ENCODE measurements at places on chromosomes 16 and 17. TPM values are rescaled to one million over a fixed set of nuclear protein-coding genes. Genes with fewer than 3 reads are reported as not detected.

Gene PRSS21
- 8.9 TPM for total RNA-seq

Gene SPNS3
- 4.1 TPM for total RNA-seq

Gene CACNG5
- not detected for total RNA-seq

Gene GPR142
- not detected for total RNA-seq

Gene GPR139
- total RNA-seq: not detected

Gene C17orf100
- total RNA-seq: 1.1 TPM

Gene KRTAP4-3
- total RNA-seq: not detected

Gene PRAC2
- total RNA-seq: not detected

Gene TMEM132E
- total RNA-seq: 0.14 TPM

Gene PMFBP1
- not detected for total RNA-seq

Gene SCIMP
- total RNA-seq: not detected

Gene HAS3
- total RNA-seq: 1.3 TPM

Gene TNFAIP1
- total RNA-seq: 23.1 TPM

Gene SNX11
- 30.5 TPM for total RNA-seq

Gene EVPL
- 0.11 TPM for total RNA-seq

Gene SALL1
- not detected for total RNA-seq

Gene ATMIN
- 29.3 TPM for total RNA-seq

Gene THRA
- 12.4 TPM for total RNA-seq

Gene KRTAP3-2
- total RNA-seq: not detected

Gene PLLP
- total RNA-seq: not detected

Gene HASPIN
- 11.1 TPM for total RNA-seq

Gene SF3B3
- total RNA-seq: 745 TPM

Gene BOLA2B
- total RNA-seq: 481 TPM

Gene NPEPPS
- 63.2 TPM for total RNA-seq

Gene HIGD1B
- total RNA-seq: not detected

Gene PIPOX
- total RNA-seq: 1.2 TPM

Gene NGFR
- 0.05 TPM for total RNA-seq

Gene GLOD4
- total RNA-seq: 63.7 TPM

Gene ABCC11
- total RNA-seq: 0.08 TPM

Gene MYH11
- total RNA-seq: 0.33 TPM

Gene ITPRIPL2
- 7.8 TPM for total RNA-seq

Gene CX3CL1
- not detected for total RNA-seq

Gene HSBP1
- 78.9 TPM for total RNA-seq

Gene DBF4B
- total RNA-seq: 6.4 TPM

Gene KRTAP9-4
- not detected for total RNA-seq

Gene TMEM238L
- total RNA-seq: not detected

Gene SP6
- 0.05 TPM for total RNA-seq

Gene ZNF423
- 0.03 TPM for total RNA-seq

Gene PLCD3
- 5.5 TPM for total RNA-seq

Gene CD300A
- 2.6 TPM for total RNA-seq

Gene ABCA8
- total RNA-seq: not detected

Gene SBK1
- total RNA-seq: 1.5 TPM

All from activated T-cell treated with anti-CD3 and anti-CD28 coated beads, Interleukin-2, amount 50 U/mL, for 4 hours (primary cell).